ENCODE measurements at places on chromosomes 2 and 18.
A peak's percentile ranks its signal among the peaks of the same experiment; 100 is the strongest.

DNA sequence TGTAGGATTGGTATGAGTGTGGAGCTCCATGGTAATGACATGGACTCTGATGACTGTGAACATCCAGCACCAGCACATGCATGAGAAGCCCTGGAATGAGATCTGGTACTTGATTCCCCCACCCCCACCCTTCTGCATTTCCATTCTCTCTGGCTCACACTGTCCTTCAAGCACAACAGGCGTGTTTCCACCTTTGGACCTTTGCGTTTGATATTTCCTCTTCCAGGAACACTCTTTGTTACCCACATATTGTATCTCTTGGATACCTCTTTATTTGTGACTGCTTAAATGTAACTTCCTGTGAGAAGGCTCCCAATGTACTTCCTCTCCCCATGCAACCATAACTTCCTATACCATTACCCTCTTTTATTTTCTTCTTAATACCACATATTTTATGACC, 263.8 kb downstream of the HNMT start:
- DNase-seq, result no peak

- no peak for DNase-seq
These were observed 17.3 kb downstream of the CFAP65 start for GRCh38 chr2:219024059-219024458.

DNA sequence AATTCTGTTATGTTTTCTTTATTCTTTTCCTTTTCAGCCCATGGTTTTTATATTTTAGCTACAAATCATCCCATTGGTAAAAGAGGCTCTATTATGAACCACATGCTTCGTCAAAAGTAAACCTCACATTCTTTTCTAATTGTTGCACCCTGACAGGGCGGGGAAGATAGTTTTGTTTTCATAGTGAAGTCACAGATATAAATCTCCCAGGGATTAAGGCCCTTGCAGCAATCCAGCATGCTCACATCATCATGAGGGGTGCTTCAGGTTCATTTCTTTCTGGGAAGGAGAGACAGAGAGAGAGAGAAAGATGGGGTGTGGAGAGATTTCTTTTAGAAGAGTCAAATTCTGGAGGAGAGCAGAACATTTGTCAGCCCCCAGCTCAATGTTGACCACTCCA, 124.5 kb upstream of the CDC42EP3 start:
- DNase-seq, result no peak

DNA sequence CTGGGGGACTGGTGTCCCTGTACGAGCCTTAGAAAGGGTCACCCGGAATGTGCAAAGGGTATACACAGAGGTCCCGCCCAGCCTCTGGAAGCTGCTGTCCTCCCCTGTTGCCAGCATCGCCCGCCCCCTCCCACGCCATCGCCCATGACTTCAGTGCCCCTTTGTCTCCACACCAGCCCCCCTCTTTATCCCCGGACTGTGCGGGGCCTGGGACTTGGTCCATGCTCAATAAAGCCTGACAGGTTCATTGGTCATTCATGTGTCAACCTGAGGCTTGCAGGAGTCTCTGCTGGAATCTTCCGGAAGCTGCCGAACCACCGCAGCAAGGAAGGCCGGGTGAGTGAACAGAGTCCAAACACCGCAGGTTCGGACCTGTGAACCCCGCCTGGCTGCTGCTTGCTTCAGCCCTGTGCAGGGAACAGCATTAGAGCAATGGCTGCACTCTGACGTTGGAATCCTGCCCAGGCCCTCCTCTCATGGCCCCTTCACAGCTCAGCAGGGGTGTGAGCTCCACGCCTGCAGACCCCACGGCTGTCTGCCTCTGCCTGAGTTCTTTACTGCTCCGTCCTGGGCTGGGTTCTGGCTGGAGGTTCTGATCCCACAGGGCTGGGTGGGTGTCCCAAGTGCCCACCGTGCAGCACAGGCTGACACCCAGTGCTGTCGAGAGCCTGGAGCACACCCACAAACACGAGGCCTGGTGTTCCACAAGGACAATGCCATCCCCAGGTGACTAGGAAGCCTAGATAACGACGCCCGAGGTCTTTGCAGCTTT, 96.5 kb downstream of the SEPTIN10 start:
- DNase-seq, result no peak

- no peak for DNase-seq
These were observed 34.3 kb upstream of the TANC1 start for GRCh38 chr2:158934170-158934569.

GRCh38 chr2:154291511-154291910, 407.0 kb upstream of the KCNJ3 start:
- DNase-seq, result no peak

GRCh38 chr18:47075098-47075883, 39.9 kb upstream of the ELOA2 start:
- no peak for DNase-seq

DNA sequence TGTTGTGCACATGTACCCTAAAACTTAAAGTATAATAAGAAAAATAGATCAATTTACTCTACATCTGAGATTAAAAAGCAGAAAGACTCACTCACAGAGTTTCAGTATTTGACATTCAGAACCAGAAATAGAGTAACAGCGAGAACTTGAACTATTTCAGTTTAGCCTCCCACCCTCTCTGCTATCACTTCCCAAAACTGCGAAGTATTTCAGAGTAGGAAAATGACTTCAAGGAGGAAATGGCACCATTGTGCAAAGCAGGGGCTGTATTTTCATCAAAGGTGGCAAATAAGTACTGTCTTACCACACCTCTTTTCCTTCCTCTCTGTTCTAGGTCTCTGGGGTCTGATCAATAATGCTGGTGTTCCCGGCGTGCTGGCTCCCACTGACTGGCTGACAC, 13.6 kb downstream of the DHRS9 start:
- peak; percentile 26 for DNase-seq

DNA sequence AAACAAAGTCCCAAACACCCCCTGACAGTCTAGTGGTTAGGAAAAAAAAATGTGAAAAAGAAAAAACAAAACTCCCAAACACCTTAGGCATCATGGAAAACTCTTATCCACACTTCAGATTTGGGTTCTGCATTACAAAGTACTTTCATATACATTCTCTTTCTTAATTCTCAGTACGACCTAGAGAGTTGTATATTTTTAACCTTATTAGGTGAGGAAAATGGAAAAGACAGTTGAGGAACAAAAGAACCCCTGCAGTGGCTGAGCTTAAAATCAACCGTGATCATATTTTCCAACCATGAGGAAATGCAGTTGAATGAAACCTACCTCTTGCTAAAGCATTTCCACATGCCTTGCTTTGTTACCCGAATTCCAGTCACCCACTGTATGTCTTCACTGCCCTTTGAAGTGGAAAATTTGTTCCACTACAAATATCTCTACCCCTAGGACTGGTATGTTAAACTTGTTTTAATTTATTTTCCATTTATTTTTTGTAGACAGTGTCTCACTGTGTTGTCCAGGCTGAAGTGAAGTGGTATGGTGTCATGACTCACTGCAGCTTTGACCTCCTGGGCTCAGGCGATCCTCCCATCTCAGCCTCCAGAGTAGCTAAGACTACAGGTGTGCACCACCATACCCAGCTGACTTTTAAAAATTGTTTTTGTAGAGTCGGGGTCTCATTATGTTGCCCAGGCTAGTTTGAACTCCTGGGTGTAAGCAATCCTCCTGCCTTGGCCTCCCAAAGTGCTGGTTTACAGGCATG, 56.9 kb upstream of the LPIN2 start:
- no peak for DNase-seq

DNA sequence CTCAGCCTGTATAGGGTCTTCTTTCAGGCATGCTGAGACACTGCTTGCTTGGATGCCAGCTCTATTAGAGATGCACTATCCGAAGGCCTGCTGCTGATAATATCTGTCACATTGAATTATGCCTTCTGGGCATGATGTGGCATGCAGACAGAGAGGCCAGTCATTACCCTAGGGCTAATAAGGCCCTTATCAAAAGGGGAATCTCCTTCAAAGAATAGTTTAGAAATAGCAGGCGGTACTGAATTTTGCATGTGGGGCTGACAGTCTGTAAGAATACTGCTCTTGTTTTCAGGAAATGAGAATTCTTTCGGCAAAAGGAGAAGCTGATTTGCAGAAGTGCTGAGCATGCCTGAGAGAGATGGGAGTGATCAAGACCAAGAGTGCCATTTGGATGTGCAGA, 13.1 kb upstream of the LHCGR start:
- DNase-seq, result peak; percentile 26

DNA sequence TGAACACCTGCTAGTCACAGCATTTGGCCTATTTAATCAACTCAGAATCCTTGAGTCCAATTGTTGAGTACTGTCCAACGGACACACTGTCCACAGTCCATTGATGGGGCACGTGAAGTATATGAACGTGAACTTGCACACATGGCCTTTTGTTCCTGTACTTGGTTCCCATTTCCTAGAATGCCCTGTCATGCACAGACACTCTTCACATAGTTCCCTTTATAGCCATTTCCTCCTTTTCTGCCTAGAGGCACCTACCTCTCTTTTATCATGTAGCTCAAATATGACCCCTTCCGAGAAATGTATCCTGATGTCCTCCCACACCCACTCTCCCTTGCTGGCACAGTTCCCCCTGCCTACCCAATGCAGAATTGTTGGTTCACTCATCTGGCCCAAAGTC, 8.7 kb upstream of the CRYGA start:
- DNase-seq, result no peak

All from midbrain (tissue), 1 donor.